ENCODE measurements at places on chromosomes 6 and 20. TPM values are rescaled to one million over a fixed set of nuclear protein-coding genes. Genes with fewer than 3 reads are reported as not detected.

The GRM1 gene
- total RNA-seq = under 0.01 TPM

The NKAIN2 gene
- not detected for total RNA-seq

The ADGB gene
- not detected for total RNA-seq

The SLC16A10 gene
- total RNA-seq = not detected

The MCCD1 gene
- not detected for total RNA-seq

The FBXL4 gene
- total RNA-seq = 8.2 TPM

The PRICKLE4 gene
- 0.67 TPM for total RNA-seq

The DSTN gene
- total RNA-seq = 200 TPM

The PSMB8 gene
- total RNA-seq = 93.6 TPM

The RAD21L1 gene
- total RNA-seq = 0.14 TPM

The LRRN4 gene
- not detected for total RNA-seq

The GCLC gene
- 20.8 TPM for total RNA-seq

The MYLK2 gene
- 0.40 TPM for total RNA-seq

The CUTA gene
- total RNA-seq = 51.8 TPM

The PI3 gene
- total RNA-seq = not detected

The KIF3B gene
- 34.3 TPM for total RNA-seq

The HLA-DPB1 gene
- 10.3 TPM for total RNA-seq

Measured in pulmonary artery endothelial cell (primary cell).